T-helper 1 cell (primary cell): ENCODE measurements at places on chromosomes 12 and 14.

DNA sequence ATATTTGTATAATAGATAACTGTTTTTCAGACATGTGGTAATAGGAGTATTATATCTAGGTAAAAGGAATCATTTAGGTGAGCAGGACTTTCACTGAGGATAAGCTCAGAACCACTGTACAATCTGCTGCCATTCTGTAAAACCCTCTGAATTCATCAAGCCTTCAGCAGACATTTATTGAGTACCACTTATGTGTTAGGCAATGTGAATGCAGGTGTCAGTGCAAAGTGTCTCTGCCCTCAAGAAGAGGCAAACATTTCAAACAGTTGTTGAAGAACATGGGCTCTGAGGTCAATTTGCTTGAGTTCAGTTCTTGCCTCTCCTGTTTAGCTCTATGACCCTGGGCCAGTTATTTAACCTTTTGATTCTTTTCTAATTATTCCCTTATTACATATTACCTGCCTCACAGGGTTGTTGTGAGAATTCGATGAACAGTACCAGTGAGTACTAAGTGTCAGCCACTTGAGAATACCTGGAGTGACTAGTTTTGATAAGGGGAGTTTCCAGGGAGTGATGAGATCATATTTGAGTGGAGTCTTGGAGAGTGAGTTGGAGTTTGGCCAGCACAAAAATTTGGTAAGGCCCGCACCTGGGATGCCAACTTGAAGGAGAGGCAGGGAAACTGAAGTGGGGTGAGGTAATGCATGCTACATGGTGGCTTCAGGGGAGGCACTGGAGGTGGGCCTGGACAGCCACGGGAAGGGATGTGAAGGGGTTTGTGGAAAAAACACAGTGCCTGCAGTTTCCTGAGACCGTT lies 33.7 kb downstream of the RASSF8 start:
- no peak for DNase-seq

GRCh38 chr12:15856097-15856982 lies 25.8 kb upstream of the STRAP start:
- DNase-seq = peak; percentile 41

- DNase-seq = no peak
These were observed 916 bp upstream of the CHPT1 start for GRCh38 chr12:101696251-101697196.

- DNase-seq = no peak
These were observed 1356.9 kb downstream of the TMEM121 start for GRCh38 chr14:106883218-106883692.

GRCh38 chr14:52738409-52738808 lies 8.4 kb downstream of the STYX start:
- DNase-seq = no peak

DNA sequence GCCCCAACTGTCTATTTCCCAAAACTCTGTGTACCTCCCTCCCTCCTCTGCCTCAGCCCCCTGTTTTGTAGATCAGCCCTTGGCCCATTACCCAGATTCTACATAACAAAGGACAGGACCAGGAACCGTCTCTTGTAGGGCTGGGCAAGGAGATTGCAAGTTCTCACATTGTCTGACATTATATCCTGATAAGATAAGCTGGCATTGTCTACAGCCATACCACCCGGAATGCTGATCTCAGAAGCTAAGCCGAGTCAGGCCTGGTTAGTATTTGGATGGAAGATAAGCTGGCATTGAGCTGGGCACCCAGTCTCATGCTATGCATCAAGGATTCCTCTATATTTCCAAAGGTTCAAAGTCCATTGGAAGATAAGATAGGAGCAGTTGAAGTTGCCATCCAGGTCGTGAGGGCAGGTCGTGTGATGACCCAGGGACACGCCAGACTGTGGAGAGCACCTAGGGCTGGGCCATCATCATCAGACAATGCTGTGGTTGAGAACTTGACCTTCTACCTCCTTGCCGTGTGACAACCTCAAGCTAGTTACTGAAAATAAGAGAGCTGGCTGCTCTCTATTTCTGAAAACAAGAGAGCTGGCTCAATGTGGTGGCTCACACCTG lies 29.5 kb downstream of the PHETA1 start:
- no peak for DNase-seq

DNA sequence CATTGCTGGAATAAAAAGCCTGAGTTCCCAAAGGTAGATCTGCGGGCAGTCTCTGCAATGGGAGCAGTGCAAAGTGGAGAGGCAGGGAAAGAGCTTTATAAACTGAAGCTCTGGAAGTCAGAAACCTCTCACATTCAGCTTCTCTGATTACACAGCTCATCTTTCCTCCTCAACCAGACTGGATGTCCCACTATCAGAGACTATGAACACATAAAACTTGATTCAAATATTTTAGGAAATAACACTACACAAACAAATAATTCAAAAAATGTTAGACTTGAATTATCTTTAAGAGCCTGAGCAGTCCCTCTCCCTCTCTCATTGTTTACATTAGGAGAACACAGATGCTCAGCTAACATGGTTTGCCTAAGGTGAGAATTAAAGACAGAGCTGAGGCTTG lies 72.9 kb downstream of the DENND5B start:
- no peak for DNase-seq

- DNase-seq = no peak
These were observed 38.3 kb downstream of the MYO1H start for GRCh38 chr12:109386059-109386433.

DNA sequence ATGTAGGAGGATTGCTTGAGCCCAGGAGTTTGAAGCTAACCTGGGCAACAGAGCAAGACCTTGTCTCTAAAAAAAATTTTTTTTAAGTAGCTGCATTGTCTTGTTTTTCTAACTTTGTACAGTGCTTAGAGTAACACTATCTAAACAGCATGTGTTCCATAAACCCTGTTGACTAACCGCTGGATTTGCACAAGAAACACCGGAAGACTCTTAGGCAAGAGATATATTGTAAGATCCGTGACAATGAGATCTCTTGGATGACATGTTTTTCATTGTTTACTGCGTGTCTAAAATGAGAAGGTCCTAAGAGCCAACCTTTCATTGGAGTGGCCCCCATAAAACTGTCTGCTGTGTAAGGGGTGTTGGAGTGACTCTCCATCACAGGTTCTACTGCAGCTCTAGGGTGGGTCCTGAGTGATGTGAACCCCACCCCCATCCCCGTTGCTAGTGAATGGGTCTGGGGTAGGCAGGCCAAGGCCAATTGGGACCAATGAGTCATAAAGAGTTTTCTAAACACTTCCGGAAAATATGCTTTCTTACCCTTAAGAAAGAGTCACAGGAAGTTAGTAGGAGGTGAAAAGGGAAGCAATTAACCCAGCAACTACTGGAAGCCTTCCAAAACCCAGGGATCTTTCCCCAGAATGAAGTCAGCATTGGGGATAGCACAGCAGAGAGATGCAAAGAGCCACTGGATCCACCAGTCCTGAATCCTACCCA lies 24.3 kb upstream of the PCNX1 start:
- DNase-seq = no peak

- no peak for DNase-seq
These were observed 8.1 kb downstream of the TNS2 start for GRCh38 chr12:53057816-53058500.

- no peak for DNase-seq
These were observed 4.0 kb downstream of the ASCL4 start for GRCh38 chr12:107778383-107779025.

- DNase-seq = no peak
These were observed 10.6 kb downstream of the GRIP1 start for GRCh38 chr12:66668311-66668710.

DNA sequence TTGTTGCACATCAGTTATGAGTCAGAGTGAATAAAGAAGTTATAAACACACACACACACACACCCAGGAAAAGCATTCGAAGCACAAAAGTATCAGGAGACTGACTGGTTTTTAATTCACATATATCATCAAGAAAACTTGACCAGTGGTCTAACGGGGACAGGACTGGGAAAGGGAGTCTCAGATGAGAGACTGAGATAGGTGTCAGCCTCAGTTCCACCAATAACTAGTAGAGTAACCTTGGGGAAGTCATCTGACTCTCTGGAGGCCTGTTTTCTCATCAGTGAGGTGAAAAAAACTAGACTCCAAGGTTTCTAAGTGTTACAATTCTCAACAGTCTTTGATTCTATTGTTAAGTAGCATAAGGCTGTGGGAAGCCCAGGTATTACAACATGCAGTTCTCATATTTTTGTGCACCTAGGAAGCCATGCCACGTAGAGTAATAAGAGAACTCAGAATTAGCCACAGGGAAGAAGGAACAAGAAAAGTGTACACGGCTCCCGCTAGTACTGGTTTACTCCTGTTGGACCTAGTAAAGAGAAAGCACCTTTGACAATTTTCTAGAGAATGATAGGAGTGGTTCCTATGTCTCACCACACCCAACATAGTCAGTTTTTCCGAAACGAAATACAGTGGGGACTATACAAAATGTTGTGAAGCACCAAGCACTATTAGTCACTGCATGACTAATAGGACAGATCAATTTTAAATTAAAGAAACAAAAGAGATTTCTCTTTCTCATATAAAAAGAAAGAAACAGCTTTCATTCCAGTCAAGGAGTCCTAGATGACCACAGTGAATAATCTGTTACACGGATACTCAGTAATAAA lies 5.0 kb downstream of the PPTC7 start:
- no peak for DNase-seq

DNA sequence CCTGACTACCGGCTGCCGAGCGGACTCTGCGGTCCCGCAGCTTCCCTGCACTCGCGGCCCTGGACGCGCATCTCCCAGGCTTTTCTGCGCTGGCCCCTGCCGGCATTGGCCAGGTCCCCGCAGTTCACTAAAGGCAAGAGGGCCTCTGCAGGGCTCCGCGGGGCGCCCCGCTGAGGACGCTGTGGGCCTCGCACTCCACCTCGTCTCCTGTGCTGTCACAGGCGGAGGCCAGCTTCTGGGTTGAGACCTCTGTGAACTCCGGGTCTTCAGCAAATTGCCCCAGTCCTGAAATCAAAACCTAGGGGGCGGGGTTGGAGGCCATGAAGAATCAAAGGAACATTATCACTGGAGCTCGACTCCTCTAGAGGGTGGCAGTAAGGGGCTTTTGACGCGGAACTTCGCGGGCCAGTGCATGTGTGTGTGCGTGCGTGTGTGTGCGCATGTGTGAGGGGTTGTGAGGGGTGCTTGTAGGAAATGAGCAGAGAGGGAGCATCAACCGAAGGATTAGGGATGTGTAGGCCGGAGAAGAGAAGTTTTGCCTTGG lies 68.5 kb upstream of the CAPRIN2 start:
- DNase-seq = no peak

GRCh38 chr12:77402716-77403115 lies 337.3 kb upstream of the E2F7 start:
- DNase-seq = no peak

GRCh38 chr12:132582582-132583410 lies 27.6 kb downstream of the LRCOL1 start:
- DNase-seq = no peak
